Activated CD4-positive, alpha-beta T cell treated with anti-CD3 and anti-CD28 coated beads, Interleukin-2, amount 50 U/mL, for 1 hour (primary cell): ENCODE measurements at places on chromosomes 4 and X.

DNA sequence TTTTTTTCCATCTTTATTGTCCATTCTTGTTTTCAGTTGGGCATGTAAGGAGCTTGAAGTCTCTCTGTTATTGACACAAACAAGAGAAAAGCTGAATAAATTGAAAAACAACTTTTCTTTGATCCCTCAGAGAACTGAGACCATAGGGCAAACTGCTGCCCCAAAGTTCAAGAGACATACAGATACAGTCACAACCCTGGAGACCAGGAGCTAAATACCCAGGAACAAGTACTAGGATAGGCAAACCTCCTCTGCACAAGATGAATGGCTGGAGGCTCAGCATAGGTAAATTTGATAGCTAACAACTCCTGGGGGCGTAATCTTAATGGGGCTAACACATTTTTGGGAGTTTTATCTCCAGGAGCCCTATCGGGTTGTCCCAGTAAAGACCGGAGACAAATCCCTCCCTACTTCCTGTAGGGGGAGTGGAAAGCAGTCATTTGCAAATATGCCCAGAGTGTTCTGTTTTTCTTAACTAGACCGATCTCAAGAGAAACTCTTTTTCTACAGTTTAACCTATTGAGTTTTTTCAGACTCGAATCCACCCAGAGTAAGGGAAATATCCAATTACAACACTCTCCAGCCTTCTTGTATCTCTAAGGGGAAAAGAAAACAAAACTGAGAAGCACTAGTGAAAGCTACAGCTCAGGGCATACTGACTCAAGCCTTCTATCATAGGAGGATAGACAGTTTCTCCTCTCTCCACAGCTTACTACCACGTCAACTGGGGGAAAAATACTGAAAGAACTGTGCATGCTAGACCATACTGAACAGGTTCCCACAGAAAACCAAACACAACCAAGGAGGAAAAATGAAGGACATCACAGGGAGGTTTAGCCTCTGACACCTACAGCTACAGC, 23.1 kb downstream of the MAGEA8 start:
- DNase-seq = no peak

DNA sequence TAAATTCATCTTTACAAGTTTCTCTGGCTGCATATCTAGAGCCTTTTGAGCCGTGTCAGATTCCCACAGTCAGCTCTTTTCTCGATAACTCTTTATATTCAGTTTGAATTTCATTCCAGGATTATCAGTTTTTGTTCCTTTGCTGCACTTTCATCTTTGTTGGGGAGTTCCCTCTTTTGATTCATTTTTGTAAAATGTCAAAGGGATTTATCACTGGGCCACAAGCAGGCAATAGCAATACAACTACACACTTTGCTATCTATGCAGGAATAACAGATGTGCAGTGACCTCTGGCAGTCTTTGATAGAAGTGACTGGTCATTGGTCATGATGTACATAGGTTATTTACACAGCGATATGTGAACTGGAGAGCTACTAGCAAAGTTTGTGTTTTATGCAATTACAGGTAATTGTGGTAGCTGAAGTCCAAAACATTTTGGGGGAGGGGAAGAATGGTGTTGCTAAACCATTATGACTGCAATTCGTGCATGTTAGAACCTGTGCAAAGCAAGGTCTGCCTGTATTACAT, 43.8 kb downstream of the HPGDS start:
- DNase-seq = no peak

GRCh38 chrX:71533516-71533850, 579 bp downstream of the OGT start:
- no peak for DNase-seq

DNA sequence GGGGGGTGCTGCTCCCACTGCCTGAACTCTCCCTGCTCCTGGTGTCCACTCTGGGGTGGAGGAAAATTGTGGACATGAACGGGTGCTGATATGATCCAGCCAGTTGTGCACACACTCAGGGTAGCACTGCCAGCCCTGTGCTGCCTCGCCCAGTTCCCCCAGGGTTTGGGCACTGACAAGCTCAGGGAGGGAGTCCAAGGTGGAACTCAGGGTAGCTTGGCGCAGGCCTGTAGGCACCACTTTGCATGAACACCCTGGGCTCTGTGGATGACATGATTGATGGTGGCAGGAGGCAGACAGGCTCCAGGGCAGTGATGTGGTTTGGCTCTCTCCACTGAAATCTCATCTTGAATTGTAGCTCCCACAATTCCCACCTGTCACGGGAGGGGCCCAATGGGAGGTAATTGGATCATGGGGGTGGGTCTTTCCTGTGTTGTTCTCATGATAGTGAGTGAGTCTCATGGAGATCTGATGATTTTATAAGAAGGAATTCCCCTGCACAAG, 572.0 kb upstream of the PABPC4L start:
- no peak for DNase-seq

DNA sequence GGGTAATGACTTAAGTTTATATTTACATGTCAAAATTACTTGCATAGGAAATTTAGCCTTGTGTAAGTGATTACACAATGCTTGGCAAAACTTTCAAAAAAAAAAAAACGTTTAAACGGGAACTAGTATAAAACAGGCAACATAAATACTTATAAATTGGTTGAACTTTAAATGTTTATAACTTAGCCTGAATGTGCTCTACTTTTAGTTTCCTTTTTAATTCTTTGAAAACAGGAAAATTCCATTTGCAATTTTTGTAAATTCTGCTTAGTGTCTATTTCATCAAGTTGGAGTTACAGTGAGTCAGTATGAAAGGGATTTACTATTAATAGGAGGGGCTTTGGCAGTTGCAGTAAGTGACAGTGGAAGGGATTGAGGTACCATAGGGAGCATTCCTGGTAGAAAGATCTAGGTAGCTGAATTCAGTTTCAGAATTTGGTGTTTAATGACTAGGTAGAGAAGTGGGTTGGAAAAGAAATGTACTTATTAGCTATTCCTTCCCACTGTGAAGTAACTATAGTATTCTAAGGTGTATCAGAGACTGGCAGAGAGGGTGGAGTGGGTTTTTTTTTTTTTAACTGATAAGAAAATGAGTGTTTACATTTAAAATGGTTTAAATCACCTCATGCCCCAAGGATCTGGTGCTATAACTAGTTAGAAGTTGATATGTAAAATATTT, 2.8 kb downstream of the STAG2 start:
- DNase-seq = no peak

- DNase-seq = no peak
Observed at GRCh38 chr4:8391972-8392371, 48.6 kb downstream of the ACOX3 start.

DNA sequence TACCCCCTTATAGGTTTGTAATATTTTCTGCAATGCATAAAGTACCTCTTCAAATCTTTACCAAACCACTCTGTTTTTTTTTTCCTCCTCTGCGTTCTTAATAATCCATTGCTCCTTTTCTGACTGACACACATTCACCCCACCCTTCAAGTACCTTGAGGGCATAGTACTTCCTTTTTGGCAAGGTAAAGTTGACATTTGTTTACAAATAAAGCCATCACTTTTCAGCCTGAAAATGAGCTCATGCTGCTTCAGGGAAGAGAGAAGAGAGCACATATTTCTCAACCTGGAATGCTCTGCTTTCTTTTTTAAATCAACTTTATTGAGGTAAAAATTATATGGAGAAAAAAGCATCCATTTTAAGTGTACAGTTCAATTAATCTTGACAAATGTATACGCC, 113.9 kb downstream of the AGTR2 start:
- no peak for DNase-seq

DNA sequence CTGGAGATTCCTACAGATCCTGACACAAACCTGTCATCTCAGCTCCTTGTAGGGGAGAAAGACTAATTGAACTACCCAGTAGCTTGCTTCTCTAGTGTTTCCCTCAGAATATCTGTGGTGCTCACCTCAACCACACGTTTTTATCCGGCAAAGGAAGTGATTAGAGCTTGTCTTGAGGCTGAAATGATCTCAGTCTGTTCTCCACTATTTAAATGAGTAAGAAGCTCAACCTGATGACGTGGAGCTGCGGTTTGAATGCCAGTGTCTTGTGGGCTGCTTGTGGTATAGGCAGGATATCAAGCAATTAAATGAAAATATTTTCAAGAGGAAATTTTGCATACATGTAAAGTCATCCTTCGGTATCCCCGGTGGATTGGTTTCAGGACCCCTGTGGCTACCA, 270.2 kb downstream of the TLL1 start:
- no peak for DNase-seq

GRCh38 chr4:184288451-184289178, 70.9 kb upstream of the ENPP6 start:
- DNase-seq = no peak

DNA sequence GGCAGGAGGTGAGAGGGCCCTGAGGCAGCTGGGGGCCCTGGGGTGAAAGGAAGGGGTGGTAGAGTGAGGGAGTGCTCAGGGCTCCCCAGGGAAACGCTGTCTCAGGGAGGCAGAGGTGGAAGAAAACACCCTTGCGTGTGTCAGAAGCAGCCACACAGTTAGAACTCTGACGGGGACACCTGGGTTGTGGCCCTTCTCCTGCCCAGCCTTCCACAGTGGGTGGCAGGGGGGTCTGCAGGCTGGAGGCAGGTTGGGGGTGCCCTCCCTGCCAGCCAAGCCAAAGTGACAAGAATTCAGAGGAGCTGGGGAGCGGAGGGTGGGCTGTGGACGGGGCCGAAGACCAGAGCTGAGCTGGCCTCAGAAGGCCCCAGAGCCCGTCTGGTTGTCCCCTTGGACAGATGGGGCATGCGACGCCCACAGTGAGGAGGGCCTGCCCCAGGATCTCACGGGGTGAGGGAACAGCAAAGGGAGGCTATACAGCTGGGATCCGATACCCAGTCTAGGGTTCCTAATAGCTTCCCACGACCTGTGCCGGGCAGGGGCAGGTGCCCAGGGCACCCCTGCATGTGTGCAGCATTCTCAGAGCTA, 105.2 kb upstream of the ADRA2C start:
- no peak for DNase-seq

DNA sequence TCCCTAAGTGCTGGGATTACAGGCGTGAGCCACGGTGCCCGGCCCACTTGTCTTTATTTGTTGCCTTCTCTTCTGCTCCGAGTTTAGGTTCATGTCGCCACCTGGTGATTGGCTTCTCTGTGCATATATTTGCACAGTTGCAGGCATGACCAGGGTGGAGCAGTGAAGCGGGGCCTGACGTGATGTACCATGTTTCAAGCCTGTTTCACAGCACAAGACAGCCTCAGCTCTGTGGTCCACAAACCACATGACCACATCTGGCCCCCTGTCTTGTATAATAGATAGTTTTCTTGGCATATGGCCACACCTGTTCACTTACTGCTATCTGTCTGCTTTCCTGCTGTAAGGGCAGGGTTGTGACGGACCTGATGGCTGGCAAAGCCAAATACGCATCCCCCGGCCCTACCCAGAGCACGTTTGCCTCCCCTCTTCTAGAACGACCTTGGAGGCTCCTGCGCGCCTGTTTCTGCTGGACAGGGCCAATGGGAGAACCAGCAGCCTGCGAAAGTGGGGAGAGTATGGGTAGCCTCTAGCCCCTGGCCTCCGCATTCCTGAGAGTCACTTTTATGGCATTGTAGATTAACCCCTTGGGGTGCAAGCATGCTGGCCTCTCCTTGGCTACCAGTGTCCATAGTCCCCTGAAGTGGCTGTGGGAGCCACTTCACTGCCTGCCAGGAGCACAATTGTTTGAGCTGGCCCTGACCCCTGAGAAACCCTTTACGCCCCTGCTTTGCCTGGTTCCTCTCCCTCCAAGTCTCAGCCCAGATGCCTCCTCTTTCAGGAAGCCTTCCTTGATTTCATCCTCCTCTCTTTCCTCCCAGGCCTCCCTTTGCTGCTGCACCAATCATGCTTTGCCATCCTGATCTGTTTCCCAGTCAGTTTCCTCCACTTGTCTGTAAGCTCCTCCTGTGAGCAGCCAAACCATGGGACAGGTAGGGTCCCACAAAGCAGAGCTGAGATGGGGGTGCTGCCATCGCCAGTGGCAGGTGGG, 6.0 kb upstream of the SH3TC1 start:
- DNase-seq = peak; percentile 18

DNA sequence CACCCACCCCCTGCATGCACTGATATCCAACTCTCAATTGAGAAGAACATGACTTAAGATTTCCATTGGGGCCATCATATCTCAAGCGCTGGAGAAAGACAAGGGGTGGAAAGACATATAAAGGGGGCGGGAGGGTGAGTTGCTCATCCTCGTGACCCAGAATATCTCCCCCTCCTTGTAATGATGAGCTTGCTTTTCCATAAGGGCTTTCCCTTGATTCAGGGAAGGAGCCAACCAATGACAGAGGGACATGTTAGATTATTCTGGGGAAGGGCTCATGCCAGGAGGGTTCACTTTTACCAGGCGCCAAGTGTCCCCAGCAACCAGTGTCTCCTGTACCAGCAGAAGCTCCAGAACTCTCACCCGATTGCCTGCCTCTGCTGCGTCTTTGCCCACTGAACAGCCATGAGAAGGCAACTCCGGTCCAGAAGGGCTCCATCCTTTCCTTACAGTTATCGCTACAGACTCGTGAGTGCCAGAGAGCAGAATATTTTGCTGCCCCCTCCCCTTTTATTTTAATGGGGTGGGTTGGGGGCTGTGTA, at the start of gene ATP1B4:
Gene ATP1B4 (plus strand): TSS at position 326 of the 542 bp plus-strand sequence. CDS start 80 bp downstream, at position 406.
- DNase-seq = no peak

DNA sequence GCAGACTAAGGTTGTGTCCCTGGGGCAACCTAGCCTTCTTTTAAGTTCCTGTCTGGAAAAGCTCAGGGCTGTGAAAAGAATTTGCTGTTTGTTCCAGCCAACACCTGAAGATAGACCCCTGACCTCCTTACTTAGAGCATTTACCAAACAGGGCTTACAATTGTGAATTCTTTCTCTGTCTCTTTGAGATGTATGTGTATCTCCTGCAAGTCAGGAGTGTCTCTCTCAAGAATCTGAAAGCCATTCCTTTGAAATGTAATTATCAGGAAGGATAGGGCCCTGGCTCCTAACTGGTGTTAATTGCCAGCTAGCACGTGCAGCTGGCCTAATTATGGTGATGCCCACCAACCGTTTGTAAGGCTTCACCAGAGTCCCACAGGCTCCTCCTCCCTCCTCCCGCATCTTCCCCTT, 18.2 kb downstream of the CCNG2 start:
- no peak for DNase-seq

- no peak for DNase-seq
Observed at GRCh38 chr4:37388681-37389365, 144.3 kb downstream of the NWD2 start.

DNA sequence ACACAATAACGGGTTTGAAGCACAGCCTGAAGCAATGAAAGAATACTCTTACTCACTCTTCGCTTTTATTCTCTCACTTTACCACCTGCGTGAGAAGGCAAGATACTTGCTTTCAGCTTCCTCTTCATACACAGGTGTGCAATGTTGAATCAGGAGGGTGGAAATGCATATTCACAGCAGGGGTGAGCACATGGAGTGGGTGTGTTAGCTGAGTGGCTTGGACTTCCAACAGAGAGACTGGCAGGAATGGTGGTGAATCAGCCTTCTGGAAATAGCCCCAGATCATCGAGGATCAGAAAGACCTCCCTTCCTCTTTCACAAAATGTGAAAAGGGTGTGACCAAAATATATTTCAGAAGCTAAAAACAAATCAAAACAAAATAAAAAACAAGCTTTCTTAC, 521.2 kb downstream of the STIM2 start:
- DNase-seq = no peak

- DNase-seq = no peak
Observed at GRCh38 chr4:147683188-147683591, 773 bp downstream of the PRMT9 start.
